AG09309 (cell line): ENCODE measurements at places on chromosomes 5 and 9.

GRCh38 chr5:151086905-151087360, 6.1 kb upstream of the TNIP1 start:
- DNase-seq = no peak

- no peak for DNase-seq
These were observed 17.5 kb upstream of the NDUFB6 start for GRCh38 chr9:32590476-32590875.

GRCh38 chr5:62779010-62779422, 200.4 kb downstream of the LRRC70 start:
- DNase-seq = peak; percentile 32

DNA sequence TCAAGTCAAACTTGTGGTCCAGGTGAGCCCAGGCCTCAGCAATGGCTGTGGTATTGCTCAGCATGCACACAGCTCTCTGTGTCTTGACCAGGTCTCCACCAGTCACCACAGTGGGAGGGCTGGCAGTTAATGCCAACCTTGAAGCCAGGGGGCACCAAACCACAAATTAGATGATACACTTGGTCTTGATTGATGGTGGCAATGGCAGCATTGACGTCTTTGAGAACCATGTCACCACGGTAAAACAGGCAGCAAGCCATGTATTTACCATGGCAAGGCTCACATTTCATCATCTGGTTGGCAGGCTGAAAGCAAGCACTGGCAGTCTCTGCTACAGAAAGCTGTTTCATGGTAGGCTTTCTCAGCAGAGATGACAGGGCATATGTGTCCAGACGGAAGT, 40.0 kb downstream of the NIM1K start:
- DNase-seq = no peak
